ENCODE measurements at places on chromosomes 6 and 20. TPM values are rescaled to one million over a fixed set of nuclear protein-coding genes. Genes with fewer than 3 reads are reported as not detected.

DNA sequence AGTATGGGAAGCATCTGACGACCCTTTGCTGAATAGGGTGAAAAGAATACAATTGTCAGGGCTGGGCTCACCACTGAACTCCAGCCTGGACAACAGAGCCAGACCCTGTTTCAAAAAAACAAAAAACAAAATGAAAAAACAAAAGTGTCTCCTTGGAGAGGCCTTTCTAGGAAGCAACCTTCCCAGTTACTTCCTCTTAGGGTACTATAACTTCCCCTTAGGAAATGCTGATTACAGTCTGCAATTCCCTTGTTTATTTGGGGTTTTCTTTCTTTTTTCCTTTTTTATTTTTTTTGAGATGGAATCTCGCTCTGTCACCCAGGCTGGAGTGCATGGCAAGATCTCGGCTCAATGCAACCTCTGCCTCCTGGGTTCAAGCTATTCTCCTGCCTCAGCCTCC is 20.5 kb upstream of the TTPAL start:
- no peak for DNase-seq

GRCh38 chr6:122494665-122495272 is 23.2 kb upstream of the SERINC1 start:
- no peak for DNase-seq

The CRISP3 gene
- total RNA-seq, result not detected

DNA sequence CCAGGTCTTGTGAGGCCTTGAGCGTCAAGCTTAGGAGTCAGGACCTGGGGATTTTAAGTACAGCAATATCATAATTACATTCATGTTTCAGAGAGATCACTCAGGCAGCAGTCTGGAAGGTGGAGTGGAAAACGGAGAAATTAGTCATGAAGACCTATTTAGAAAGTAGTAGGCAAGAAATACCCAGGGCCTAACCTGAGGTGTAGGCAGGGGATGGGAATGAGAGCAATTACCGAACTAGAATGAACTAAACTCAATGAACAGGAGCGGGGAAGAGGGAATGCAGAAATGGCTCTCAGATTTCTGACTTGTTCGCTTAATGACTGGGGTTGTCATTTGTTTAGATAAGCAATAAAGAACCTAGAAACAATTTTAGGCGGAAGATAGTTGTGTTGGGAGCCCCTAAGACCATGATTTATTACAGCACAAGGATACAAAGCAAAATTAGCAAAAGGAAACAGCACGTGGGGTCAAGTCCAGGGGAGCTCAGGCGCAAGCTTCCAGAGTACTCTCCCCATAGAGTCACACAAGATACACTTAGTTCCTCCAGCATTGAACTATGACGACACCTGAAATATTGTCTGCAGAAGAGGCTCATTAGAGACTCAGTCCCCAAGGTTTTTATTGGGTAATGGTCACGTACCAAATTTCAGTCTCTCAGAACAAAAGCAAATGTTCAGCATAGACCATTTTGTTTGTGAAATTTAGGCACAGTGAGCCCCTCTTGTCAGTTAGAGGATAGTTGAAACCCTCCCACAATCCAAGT is 178.8 kb upstream of the AKAP12 start:
- DNase-seq, result no peak

DNA sequence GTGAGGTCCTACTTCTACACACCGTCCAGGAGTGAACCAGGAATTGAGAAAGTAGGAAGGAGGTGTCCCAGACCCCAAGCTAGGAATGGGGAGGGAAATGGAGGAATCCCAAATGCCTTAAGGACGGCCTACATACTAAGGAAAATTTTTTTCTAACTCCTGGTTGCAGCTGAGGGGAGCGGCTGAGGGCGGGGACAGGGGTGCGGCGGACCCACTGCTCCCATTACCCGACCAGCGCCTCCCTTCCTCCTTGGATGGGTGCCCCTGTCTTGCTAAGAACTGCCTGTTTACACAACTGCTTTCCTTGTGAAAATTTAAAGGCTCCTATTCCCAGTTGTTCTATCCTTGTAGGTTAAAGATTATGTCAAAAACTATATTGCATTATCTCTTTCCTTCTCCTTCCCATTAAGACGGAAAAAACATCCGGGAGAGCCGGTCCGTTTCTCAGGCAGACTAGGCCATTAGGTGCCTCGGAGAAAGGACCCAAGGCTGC is 699 bp upstream of the HSPA1B start:
- DNase-seq, result no peak

GRCh38 chr20:37267667-37268313 is 6.2 kb upstream of the GHRH start:
- no peak for DNase-seq

- DNase-seq, result no peak
These were observed 92.1 kb downstream of the POPDC3 start for GRCh38 chr6:105087571-105088211.

DNA sequence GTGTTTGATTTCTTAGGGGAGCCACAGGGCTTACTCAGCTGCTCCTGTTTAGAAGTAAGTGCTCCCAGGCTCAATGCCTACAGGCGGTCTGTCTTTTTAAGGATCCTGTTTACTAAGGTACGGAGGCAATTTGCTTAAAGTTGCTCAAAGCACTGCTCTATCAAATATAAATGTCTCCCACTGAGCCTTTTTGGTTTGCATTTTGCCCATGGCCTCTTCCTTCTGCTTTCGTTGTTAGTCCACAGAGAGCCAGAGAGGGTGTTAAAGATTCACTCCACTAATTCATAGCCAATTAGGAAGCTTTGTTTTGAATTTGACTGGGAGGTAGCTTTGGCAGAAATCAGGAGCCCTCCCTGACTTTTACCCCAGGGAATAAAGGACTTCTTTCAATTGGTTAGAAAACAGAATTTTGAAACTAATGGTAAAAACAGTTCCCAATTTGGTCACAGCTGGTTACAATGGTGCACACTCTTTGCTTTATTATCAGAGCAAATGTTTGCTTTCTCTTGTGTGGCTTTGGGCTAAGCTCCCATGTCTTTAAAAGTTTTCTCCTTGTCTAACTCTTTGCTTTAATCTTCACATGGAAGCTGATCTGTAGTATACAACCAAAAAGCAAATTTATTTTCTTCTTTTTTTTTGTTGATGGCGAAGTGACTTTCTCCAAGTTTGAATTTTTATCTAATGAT is 126.2 kb downstream of the IMPG1 start:
- DNase-seq, result no peak

GRCh38 chr6:149899926-149900619 is 2.2 kb upstream of the RAET1E start:
- no peak for DNase-seq

DNA sequence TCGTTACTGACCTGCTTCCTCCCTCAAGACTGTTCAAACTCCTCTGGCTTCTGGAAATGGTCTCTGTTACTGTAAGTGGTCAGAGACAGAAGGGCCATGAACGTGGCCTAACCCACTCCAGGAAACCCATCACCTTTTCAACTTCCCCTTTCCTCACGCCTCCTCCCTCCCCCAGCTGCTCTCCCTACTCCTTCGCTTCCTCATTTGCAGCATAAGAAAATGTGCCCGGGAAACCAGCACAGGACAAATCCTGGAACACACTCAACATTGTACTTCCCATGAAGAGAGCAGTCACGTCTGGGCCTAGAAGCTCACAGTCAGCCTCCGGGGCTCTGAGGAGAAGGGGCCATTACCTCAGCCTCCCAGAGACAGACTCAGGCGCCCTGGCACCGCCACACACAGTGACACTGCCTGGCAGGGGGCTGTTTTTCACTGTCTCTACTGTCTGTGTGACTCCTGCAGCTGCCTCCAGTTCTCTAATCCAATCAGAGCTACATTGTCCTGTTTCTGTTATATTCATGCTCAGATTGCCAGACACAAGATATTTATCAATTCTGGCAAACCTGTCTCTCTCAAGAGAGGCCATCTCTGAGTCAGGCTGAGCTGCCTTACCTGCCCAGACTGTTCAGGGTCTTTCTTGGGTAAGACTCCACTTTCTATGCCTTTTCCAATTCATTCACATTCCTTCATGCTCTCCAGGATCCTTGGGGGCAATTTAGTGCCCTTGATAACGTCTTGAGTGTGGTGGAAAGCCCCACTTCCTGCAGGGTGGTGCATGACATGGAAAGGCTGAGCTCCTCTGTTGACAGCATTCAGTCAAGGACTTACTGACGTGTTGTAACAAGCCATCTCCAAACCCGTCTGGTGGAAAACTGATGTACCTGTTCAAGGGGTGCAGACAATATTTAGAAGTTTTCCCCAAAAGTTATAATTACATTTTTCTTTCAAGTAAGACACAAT is 242.2 kb downstream of the HIVEP2 start:
- DNase-seq, result no peak

The SLC22A2 gene
- total RNA-seq, result not detected

The ZNF165 gene
- total RNA-seq, result 4.2 TPM

- DNase-seq, result no peak
These were observed 104.0 kb downstream of the EYA2 start for GRCh38 chr20:46998477-46999240.
